ENCODE measurements at places on chromosomes 11 and 22.
A peak's percentile ranks its signal among the peaks of the same experiment; 100 is the strongest.

GRCh38 chr11:30025396-30026139 lies 8.7 kb upstream of the KCNA4 start:
- DNase-seq: no peak

GRCh38 chr11:102328748-102329147 lies 11.5 kb downstream of the BIRC3 start:
- no peak for DNase-seq

- DNase-seq: no peak
Measured at GRCh38 chr22:41801886-41802285, 1.4 kb downstream of the CCDC134 start.

- peak; percentile 25 for DNase-seq
Measured at GRCh38 chr11:103681855-103682254, 354.6 kb upstream of the DDI1 start.

DNA sequence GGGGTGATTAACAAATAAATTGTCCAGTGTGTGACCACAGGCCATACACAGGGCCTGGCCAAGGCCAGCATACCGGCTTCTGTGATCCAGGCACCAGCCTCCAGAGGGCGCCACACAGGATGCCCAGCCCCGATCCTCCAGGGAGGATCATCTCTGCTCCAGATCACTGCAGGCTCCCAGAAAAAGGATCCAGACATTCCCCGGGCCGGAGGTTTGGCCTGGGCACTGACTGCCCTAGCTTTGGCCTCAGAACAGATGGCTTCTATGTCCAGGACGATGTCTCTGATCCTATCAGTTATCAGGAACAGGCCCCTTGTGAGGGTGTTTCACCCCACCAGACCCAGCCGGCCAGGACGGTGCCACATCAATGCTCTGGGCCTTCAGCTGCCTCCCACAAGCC lies 74.5 kb upstream of the LMO1 start:
- peak; percentile 73 for DNase-seq

DNA sequence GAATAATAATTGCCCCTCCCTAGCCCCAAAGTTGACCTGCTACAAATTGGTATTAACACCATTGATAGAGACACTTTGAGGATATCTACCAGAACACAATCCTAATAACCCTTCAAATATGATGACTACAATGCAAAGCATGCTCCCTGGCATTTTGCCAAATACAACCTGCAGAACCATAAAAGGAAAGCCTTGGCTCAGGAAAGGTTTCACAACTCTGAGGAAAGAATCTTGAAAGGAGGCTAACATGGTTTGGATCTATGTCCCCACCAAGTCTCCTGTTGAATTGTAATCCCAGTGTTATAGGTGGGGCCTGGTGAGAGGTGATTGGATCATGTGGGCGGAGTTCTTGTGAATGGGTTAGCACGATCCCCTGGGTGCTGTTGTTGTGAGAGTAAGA lies 140.4 kb upstream of the ARHGAP42 start:
- DNase-seq: no peak

- no peak for DNase-seq
Measured at GRCh38 chr22:45036154-45036553, 26.3 kb upstream of the PHF21B start.

DNA sequence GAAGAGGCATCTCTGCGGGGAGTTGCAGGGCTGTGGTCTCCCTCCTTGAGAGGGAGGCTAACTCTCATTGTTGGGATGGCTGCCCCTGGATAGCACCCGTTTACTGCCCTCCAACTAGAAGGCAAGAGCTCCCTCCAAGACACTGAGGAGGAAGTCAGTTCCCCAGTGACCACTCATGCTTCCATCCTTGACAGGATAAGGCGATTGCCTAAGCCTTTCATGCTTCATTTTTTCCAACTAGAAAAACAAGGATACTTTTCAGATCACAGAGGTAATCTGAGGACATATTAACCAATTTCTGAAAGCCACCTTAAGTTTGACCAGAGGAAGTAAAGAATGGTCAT lies 186.6 kb downstream of the MAML2 start:
- DNase-seq: peak; percentile 15

- DNase-seq: no peak
Measured at GRCh38 chr11:62018981-62019664, 51.7 kb upstream of the FTH1 start.

DNA sequence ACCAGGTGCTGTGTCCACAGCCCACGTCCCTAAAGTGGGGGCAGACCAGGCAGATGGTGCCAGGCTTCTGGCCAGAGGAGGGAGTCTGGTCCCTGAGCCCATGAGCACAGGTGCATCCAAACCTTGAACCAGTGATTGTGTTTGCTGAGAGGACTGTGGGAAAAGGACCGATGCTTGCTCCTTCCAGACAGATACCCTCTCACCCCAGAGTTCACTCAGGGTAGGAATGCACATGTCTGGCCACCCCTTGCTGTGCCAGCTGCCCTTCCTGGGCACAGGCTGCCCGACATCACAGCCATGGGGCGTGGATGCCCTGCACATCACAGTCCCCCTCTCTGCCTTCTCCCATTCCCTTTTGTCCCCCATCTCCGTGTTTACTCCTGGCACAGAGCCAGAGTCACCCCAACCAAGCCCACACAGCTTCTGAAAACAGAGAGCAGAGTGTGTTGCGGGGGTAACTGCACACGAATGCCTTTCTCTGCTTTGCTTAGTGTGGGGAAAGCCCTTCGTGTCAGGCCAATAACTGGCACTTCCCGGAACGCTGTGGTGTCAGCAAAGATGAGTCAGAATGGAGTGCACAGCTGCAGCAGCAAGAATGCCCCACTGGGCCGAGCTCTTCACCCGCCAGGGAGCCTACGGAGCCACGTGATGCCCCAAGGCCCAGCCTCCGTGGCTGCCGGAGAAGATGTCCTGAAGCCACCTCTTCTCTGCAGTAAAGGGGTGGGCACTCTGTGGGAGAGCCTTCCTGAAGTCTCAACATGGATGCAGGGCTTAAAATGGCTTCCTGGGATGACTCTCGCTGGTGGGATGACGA lies 7.6 kb downstream of the CARS1 start:
- DNase-seq: peak; percentile 88

DNA sequence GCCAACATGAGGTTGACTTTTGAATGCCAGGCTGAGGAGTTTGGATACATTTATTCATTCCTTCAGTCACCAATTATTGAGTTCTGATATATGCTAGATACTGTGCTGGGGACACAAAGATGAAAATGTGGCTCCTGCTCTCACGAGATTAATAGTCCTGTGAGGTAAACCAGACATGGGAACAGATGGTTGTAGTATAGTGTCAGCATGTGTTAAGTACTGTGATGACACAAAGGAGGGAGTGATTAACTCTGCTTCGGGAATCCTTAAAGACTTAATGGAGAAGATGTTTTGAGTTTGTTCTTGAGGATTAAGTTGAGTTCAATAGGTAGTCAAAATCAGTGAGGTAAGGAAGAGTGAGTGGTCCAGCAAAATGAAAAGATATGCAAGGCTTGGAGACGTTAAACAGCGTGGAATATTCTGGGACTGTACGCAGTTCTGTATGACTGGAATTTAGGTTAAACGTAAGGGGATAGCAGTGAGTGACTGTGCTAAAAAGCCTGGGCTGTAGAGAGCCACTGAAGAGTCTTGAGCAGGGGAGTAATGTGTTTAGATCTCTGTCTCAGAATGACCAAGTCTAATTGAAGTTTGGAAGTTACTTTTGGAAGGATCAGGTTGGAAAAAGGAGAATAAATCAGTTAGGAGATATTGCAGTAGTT lies 11.8 kb downstream of the RNF121 start:
- peak; percentile 43 for DNase-seq

DNA sequence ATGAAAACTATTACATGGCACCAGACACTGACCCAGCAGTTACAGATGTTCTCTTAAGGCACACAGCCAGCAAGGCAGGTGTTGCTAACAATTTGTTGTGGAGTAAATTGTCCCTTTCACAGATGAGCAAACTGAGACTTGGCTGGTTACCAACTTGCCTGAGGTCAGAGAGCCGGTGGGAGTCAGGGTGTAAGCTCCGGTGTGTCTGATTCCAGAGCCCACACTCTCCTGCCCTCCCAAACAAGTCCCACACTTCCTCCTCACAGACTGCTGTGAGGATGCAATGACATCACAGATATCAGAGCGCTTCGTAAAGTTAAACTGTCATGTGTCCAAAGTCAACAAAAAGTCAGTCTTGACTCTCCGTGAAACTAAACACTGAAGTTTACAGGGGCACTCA lies 12.5 kb downstream of the GDPD5 start:
- no peak for DNase-seq

- DNase-seq: no peak
Measured at GRCh38 chr11:11583801-11584529, 37.8 kb downstream of the GALNT18 start.

DNA sequence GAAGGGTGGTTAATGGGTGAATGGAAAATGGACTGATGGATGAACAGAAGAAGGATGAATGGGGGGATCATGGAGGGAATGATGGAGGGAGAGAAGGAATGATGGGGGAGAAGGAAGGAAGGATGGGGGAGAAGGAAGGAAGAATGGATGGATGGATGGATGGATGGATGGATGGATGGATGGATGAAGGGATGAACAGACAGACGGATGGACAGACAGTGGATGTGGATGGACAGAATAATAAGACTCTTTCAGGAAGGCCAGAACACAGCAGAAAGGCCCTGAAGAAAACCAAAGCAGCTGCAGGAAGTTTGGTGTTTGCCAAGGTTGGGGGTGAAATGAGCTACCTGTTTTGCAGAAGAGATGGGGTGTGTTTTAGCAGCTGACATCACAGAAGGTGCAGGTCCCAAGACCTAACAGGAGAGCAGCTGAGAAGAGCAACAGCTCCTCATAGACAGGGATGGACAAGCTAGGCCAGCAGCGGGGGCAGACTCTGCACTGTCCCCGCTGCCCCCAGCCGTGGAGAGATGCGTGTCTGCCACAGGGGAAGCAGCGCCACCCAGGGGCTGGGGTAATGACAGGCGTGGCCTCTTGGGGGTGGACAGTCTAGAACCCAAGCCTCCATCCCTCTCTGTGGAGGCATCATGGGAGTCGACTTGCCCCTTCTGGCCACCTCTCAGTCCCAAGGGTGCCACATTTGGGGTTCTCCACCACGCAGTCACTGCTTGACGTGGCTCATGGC lies 17.9 kb downstream of the C1QTNF6 start:
- no peak for DNase-seq

- no peak for DNase-seq
Measured at GRCh38 chr22:29313126-29313575, 2.3 kb downstream of the RASL10A start.

DNA sequence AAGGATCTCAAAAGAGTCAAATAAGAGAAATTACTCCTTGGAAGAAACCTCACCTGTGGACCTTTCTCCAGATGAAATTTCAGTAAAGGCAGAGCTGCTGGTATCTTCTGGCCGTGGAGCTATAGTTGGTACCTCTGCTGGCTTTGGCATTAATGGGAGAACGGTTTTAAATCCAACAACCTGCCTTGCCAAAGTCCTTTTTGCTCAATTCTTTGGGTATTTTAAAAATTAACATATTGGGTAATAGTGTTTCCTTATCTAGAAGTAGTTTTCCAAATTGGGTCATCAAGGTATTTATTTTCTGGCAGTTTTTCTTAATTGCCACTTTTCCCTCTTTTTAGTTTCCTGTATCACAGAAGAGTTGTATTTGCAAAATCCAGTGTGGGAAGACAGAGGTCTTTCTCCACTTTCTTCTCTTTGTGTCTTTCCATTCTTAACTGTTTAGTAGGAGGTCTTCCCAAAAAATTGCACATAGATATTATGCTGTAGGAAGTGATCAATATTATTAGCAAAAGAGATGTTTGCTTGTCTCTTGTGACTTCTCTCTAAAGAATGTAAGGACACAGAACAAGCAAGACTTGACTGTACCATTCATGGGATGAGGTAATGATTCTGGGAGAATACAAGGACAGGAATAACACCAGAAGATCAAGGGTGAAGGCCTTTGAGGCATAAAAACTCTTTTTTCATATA lies at the start of gene SAA4:
Gene SAA4, minus strand, starts transcription at position 139 of the 693 bp plus-strand sequence. CDS start 876 bp downstream, outside the sequence.
- no peak for DNase-seq

DNA sequence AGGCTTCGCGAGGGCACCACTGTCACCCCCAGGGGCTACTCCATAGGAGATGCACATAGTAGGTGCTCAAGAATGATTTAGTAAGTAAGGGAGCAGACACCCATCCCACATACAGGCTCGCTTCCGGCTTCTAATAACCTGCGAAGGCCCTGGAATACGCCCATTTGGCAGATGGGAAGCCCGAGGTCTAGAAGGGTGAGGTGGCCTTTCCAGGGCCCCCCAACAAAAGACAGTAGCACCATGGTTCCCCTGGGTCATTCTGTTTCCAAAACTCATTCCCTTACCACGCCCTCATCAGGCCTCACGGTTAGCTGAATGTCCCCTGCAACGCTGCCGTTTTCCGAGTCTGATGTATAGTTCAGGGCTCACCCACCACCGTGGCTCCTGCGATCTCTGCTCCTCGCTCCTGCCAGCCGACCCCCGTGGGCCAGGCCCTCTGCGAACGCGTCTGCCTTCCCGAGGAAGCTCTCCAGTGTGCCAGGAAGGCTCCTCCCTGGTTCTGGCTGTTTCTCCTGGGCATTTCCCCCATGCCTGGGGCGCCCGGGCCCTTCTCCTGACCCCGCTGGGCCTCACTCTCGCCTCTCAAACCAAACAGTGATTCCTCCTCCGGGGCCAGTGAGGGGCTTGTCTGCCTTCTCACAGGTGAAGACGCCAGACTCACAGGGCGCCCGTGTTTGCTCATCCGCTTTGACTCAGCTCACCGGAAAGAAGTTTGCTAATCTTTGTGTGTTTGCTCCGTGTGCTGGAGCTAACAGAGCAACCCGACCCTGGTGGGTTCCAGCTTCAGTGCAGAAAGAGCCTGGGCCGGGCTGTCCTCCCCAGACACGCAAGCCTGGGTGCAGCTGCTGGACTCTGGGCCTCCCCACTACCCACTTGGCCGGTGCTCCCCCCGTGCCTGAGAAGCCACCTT lies 86.6 kb downstream of the RTL6 start:
- DNase-seq: no peak

DNA sequence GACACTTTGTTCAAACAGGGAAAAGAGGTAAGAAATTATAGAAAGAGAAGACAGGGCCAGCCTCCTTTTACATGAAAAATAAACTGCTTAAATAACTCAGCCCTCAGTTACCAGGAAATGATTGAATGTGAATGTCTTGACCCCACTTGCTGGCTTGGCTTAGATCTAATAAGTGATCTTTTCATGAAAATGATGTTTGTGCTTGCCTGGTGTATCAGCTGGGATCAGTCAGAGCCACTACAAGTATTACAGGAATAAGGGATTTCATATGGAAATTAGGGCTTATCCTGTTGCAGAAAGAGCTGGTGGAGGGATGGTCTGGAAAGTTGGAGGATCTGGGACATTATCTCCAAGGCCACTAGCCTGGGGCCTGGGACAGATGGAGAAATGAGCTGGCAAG lies 51.8 kb downstream of the COMMD9 start:
- no peak for DNase-seq

GRCh38 chr22:30453731-30454510 lies 17.9 kb downstream of the SEC14L3 start:
- peak; percentile 47 for DNase-seq

GRCh38 chr22:23743303-23743705 lies 7.6 kb downstream of the ZNF70 start:
- no peak for DNase-seq

- DNase-seq: no peak
Measured at GRCh38 chr11:62627713-62628112, 5.9 kb upstream of the B3GAT3 start.

DNA sequence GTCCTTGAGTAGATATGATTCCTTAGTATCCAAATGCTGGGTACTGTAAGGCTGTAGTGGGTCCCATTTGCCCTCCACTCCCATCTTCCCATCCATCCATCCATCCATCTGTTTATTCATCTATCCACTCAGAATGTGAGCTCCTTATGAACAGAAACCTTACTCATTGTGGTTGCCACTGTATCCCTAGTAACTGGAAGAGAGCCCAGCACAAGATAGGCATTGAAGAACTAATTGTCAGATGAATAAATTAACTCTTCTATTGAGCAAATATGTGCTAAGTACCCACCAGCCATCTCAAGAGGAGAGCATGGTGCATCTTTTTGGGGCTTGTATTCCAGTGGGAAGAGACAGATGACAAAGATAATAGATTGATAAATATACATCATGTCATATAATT lies 86.4 kb upstream of the SEZ6L start:
- no peak for DNase-seq
